Fibroblast of lung (primary cell): ENCODE measurements at places on chromosomes 13 and 19.

DNA sequence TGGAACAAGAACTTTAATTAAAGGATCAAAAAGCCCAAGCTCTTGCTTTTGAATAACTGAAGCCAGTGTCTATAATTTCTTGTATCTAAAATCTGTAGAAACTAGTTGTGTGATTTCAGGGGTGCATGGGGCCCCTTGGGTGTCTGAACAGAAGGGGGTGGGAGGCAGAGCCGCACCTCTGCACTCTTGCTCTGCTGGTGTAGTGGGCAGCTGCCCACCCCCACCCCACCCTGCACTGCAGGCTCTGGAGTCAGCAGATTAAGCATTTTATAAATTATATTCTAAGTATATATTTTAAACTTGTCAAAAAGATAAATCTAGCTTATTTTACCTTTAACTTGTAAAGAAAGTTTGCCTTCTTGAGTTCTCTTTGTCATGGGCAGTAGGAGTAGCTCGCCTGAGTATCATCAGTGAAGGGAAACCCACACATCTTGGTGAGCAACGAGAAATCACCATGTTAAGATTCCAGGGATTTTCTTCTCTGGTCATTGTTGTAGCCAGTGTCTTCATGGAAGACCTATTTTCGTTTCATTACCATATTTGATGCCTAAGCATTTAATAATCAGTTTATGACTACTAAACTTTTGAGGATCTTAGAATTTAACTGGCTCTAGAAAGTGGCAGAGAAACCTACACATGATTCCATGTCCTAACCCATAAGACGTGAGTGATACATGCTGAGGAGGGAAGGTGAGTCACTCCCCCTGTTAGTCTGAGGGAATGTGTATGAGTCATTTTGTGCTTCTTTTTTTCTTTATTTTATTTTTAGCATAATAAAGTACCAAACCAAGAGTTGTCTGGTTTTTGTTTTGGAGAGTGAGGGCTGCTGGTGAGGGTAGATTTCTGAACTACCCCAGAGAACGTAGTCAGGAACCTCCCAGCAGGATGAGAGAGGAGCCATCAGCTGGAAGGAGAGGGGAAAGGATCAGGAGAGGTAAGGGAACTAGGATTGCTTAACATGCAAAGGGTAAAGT lies 7.7 kb downstream of the UBE2L5 start:
- DNase-seq, result peak; percentile 86

GRCh38 chr19:1668486-1669270 lies 16.3 kb upstream of the TCF3 start:
- DNase-seq, result no peak

DNA sequence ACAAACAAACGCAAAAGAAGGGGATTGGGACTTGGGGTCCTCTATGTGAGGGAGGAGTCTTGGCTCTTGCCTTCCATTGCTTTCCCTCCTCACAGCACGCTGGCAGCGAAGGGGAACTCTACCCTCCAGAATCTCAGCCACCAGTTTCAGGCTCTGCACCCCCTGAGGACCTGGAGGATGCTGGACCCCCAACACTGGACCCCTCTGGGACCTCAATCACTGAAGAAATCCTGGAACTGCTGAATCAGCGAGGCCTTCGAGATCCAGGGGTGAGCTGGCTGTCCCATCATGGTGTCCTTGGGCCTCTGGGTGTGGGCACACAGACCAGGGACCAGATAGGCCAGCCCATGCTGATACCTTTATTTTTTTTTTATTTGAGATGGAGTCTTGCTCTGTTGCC lies 9.6 kb downstream of the PLEKHG2 start:
- DNase-seq, result no peak

DNA sequence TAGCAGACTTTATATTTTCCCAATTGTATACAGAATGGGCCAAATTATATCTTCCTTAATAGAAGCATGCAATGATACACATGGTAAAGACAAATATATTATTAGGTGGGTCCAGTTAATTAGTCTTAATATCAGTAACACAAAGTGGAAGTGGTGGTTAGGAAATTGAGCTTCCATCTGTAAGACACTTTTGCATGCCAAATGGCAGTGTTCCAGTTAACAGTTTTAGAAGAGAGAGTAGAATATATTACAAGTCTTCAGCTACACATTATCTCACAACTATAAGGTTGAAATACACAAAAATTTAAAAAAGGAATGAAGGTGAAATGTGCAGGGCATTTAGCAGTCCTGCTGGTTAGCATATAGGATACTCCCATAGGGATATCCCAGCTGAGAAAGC lies 536.5 kb downstream of the PCDH9 start:
- DNase-seq, result peak; percentile 5

GRCh38 chr13:26991508-26992181 lies 180.0 kb downstream of the USP12 start:
- no peak for DNase-seq

- no peak for DNase-seq
Measured at GRCh38 chr13:101945435-101945834, 456.4 kb downstream of the FGF14 start.

GRCh38 chr13:111225810-111226546 lies 94.5 kb upstream of the TEX29 start:
- no peak for DNase-seq

- no peak for DNase-seq
Measured at GRCh38 chr19:10292206-10292788, 2.5 kb downstream of the ICAM5 start.

DNA sequence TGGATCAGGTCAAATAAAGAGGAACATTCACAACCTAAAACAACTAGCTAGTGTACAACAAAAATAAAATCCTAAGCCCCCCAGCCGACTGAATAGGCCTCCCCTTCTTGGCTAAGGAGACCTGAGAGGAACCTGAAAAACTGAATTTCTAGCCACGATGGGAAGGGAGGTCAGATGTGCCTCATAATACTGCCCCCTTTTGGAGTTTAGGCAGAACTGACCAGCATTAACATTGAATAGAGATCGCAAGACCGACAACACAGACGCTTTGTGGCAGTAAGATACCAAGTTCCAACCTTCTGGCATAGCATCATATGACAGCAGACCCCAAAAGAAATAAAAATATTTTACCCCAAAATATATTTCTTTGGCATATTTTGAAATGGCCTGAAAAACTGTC lies 15.9 kb downstream of the CBY2 start:
- peak; percentile 15 for DNase-seq

- no peak for DNase-seq
Measured at GRCh38 chr13:77891041-77891440, 27.6 kb downstream of the EDNRB start.

GRCh38 chr19:3098515-3099346 lies 4.6 kb downstream of the GNA11 start:
- DNase-seq, result peak; percentile 28

DNA sequence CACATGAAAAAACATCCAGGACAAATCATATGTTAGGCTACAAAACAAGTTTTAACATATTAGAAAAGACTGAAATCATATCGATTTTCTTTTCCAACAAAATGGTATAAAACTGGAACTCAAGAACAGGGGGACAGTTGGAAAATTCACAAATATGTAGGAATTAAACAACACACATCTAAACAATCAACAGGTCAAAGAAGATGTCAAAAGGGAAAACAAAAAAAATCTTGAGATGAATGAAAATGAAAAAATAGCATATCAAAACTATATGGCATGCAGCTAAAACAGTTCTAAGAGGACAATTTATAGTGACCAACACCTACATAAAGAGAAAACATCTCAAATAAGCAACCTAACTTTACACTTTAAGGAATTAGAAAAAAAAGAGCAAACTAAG lies 585.3 kb downstream of the UQCRFS1 start:
- DNase-seq, result no peak

GRCh38 chr13:27406178-27406939 lies 18.1 kb upstream of the GTF3A start:
- peak; percentile 43 for DNase-seq

DNA sequence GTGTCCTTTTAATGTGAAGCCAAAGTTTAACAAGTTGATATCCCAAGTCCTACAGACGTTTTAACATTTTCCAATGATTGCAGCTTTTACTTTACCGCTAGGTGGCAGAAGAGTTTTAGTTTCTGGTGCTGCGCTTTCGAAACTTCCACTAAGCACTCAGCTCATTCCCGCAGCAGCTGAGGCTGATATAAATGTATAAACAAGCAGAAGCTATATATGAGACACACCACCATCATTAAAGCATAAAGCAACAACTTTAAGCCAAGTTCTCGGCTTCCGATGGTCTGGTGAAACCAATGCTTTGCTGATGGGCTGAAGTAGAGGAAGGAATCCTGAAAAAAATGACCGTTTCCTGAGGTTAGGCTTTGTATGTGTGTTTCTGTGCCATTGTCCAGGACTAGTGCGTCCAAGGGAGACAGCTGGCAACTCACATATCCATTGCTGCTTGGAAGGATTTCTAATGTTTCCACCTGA lies 753.9 kb downstream of the OLFM4 start:
- peak; percentile 66 for DNase-seq

DNA sequence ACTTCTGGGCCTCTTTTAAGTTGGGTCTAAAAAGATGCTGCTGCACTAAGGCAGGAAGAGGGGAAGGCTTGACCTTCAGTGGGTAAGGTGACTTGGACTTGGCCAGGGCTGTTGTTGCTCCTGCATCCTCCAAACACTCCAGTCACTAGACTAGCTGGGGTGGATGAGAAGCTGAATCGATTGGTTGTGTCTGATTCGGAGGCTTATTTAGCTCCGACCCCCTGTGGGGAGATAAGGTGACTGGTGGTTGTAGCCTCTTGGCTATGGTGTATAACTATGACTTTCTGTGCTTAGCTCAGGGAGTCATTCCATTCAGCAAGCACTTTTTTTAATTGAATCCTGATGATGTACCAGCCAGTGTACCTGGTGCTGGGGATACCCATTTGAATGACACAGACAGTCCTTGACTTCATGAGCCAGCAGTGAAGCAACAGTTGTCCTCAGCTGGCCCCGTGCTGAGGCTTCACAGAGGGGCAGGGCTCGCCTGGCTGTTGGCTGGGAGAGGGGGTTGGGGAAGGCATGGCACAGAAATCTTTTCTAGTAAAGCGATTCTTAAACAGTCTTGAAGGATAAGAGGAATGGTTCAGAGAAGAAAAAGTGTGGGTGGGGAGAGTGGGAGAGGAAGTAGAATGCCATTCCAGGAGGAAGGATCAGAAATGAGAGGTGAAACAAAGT lies 9.9 kb downstream of the PCDH8 start:
- DNase-seq, result no peak

DNA sequence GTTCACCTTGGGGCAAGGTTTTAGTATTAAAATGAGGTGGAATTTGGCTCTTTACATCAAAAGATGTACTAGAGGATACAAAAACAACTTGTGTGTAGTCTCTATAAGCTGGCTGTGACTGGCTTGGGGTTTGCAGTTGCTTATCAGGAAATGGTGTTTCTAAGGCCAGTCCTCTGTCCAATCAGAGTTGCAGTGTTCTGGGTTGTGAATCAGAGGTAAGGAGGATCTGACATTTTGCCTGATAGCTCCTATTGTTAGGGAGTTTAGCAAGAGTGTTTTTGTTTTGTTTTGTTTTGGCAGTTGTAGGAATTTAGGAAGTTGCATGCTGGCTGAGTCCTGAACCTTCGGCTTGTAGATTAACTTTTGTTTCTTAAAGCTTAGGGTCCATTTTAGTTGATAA lies 20.1 kb upstream of the ESD start:
- no peak for DNase-seq

- DNase-seq, result peak; percentile 83
Measured at GRCh38 chr19:12603714-12604113, 6.9 kb downstream of the ZNF490 start.

DNA sequence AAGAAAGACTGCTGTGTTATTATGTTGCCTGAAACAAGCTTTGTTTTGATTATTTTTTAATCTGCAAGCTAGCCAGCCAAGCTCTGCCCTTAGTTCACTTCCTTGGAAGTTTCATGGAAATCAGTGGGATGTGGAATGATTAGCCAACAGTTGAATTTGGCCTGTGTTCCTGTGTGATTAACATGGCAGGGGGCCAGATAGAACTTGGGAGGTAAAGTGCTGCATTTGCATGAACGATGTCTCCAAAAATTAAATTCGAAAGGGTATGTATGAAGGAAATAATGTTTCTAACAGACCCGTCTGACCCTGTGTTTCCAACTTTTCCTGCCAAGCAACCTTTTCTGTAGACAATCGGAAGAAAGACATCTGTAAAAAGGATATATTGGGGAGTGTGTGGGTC lies 32.2 kb downstream of the UFM1 start:
- no peak for DNase-seq

GRCh38 chr19:55322204-55322885 lies 2.8 kb downstream of the TMEM150B start:
- no peak for DNase-seq

DNA sequence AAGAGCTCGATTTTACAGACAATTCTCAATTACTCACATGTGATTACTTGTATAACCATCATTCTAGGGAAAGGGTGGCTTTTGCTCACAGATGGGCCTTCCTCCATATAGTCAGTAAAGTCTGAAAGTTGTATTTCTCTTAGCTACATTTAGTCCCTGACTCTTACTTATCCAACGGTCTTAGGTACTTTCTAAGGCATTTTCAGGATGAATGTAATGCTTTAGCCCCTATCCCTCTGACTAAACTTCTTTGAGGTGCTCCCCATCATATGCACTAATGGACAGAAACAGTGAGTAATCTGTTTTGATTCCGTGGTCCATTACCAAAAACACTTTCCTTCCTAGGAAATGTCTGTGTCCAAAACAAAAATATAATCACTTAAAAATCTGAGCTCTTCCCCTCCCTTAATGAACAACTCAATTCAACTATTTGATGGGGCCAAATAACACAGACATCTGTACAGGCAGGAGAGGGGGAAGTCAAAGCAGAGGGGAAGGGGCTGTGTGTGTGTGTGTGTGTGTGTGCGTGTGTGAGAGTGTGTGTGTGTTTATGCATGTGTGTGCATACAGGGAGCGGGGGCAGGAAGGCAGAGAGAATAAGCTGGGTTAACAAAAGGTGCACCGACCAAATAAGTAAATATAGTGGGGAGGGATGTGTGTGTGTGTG lies 84.9 kb downstream of the USP12 start:
- DNase-seq, result no peak

DNA sequence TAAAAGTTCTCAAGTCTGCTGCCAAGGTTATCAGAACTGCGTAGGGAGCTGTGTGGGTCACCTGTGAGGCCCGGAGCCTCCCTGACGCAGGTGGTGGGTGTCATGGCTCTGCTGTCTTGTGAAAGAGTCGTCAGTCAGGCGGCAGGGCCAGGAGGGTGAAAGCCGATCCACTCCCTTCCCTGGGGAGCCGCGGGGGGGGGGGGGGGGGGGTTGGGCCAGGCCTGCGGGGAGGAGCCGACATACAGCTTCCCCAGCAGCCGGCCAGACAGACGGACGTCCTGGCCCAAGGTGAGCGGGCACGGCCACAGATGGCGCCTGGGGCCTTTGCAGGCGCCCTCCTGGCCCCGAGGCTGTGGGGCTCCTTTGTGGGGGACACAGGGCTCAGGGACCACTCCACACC lies 12.4 kb downstream of the SBNO2 start:
- DNase-seq, result no peak

DNA sequence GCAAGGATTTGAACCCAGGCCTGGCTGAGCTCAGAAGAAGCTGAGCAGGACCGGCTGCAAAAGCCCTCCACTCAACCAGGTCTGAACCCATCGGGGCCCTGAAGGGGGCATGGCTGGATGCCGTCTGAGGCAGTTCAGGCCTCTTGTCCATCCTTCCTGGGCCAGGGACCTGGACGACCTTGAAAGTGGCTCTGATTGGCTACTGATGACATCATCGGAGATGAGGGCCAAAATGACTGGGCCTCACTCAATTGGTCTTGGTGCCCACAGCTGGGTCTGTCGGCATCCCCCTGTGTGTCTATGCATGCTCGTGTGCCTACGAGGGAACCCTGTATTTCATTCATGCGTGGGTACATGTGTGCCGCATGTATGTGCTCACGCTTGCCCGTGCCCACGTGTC lies 71.8 kb downstream of the PTPRS start:
- no peak for DNase-seq
